ENCODE measurements at places on chromosomes 4 and X.

DNA sequence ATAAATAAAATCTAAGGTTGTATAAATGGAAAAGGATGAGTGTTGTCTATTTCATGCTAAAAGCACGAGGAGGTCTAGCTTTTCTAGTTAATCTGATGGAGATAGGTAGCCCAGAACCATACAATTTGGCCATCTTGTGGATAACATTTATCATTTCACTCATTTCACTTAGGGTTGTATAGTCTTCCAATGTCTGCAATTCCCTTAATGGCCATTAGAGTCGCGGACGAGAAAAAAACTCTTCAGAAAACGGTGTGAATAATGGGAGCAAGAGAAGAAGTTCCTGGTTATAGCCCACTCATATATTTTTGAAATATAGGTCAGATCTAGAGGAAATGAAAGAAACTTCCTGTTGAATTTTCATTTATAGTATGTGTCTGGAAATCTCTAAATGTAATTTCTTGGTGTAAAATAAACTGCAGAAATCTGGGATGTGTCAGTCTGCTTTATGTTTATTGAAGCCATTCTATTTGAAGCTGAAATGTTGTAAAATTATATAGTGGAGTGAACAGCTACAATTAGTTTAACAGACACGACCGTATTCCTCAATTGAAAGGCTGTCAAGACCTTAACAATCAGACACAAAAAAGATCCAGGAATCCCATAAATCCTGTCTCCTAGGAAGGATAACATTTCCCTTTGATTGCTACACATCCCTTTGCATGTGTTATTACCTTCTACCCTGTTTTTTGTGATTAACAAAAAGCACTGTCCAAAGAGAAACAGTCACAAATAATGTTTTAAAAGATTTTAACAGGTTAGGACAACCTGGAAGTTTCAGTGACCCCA is 47.7 kb upstream of the MGST2 start:
- no peak for DNase-seq

GRCh38 chr4:148053298-148054003 is 321.6 kb downstream of the ARHGAP10 start:
- DNase-seq = no peak

GRCh38 chrX:72025236-72025770 is 106.4 kb downstream of the RTL5 start:
- no peak for DNase-seq

DNA sequence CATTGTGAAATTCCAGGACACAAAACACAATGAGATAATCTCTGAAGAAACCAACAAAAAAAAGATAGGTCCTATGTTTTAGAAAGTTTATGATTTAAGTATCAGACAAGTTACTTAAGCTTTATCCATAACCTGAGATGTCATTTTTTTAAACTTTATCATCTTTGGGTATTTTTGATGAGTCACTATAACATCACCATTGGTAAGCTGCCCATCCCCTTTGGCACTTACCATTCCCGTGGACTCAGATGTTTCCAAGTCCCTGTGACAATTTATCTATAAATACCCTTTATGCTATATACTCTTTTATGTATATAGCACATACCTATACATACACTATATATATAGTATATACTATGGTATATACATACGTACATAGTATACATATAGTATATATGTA is 198.9 kb upstream of the GEMIN8 start:
- no peak for DNase-seq

GRCh38 chr4:186096681-186097165 is 7.8 kb upstream of the FAM149A start:
- no peak for DNase-seq

GRCh38 chr4:17288151-17288550 is 223.7 kb downstream of the QDPR start:
- DNase-seq = no peak

GRCh38 chr4:25725870-25726269 is 70.2 kb downstream of the SLC34A2 start:
- DNase-seq = no peak

DNA sequence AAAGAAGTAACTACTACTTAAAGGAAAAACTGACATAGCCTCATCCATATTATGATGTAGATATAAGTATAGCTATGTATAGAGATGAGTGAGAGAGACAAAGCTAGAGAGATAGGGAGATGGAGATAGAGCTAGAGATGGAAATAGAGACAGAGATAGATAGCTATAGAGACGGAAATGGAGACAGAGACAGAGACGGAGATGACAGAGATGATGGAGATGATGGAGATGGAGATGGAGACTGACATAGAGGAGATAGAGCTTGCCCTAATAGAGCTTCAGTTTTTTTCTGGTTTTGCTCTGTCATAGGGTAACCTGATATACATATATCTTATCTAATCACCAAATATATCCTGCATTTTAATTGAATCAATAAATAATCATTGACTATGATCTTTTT is 4.3 kb downstream of the EDNRA start:
- no peak for DNase-seq

DNA sequence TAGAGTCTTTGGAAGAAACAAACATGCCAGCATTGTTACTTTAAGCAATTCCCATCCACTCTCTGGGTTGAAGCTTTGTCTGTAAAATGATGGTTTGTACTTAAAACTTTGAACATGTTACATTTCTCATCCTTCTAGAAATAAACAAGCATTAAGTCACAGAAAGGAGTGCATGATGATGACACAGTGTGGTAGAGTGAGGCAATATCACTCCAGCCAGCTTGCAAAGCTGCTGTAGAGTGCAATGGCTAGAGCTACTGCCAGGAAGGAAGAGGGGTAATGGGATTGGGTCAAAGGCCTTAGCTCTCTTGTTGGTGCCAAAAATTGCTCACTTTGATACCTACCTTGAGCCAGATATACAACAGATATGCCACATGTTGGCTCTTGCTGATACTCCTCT is 12.3 kb upstream of the ENOX2 start:
- DNase-seq = peak; percentile 52

DNA sequence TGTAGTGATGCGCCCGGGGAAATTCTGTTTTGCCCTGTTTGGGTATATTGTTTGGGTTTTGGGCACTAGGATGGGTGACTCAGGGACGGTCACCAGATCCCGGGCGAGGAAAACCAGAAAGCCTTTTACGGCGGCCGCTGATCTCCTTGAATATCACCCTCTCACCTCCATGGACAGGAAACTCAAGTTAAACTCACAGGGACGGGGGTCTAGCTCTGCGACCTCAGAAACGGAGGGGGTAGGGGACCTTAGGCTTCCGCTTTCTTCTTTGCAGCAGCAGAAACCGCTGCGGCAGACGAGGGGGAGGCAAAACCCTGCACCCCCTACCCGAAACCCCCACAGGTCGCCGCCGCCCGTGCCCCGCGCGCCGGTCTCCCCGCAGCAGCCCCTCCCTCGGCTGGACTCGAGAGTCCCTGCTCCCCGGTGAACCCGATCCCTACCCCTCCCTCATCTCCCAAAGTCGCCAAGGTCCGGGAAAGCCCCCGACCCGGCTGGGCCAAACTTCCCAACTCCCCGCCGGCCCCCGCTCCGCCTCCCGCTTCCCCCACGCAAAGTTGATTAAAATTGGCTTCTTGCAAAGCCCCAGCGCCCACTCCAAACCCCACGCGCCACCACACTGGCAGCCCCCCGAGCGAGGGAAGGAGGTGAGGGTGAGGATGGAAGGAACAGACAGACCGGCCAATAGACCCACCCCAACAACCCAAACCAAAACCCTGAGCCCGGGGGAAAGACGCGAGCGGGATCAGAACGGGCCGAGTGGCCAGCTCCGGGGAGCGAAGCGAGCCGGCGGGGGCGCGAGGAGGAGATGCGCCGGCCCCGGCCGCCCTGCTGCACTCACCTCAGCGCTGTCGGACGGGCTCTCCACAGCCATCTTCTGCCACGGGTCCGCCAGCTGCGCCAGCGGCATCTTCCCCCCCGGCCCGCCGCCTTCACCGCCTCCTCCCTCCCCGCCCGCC is 705 bp downstream of the RPS6KA3 start:
- DNase-seq = peak; percentile 49

GRCh38 chrX:151239751-151240150 is 63.4 kb downstream of the GPR50 start:
- DNase-seq = no peak

- no peak for DNase-seq
These were observed 732 bp downstream of the NLGN4X start for GRCh38 chrX:6227935-6228334.

DNA sequence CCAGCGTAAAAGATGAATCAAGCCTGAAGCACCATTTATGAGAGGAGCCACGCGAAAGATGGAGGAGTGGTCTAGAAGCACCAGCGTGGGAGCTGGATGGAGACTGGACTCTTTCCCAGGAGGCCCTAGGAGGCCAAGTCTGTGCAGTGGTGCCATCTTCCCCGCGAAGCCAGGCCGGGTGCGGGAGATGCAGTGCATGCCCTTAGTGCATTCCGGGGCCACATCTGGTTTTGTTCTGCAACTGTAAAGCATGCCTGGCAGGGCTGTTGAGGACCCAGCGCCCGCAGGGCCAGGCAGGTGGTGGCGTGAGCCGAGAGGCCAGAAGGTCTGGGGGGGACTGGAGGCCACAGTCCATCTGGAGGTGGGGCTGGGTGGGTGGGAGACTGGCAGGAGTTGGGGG is 78.6 kb upstream of the ADRA2C start:
- no peak for DNase-seq

- DNase-seq = no peak
These were observed 27.1 kb upstream of the SLC25A6 start for GRCh38 chrX:1418901-1419544.

- DNase-seq = no peak
These were observed 114.0 kb upstream of the FTHL17 start for GRCh38 chrX:31185884-31186283.

DNA sequence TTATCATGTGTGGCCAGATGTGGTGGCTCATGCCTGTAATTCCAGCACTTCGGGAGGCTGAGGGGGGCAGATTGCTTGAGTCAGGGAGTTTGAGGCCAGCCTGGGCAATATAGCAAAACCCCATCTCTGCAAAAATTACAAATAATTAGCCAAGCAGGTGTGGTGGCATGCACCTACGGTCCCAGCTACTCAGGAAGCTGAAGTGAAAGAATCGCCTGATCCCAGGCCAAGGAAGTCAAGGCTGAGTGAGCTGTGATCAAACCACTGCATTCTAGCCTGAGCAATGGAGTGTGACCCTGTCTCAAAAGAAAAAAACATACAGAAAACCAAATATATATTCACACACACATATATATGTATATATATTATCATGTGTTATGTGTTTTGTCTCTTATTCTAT is 15.0 kb downstream of the APELA start:
- DNase-seq = no peak

DNA sequence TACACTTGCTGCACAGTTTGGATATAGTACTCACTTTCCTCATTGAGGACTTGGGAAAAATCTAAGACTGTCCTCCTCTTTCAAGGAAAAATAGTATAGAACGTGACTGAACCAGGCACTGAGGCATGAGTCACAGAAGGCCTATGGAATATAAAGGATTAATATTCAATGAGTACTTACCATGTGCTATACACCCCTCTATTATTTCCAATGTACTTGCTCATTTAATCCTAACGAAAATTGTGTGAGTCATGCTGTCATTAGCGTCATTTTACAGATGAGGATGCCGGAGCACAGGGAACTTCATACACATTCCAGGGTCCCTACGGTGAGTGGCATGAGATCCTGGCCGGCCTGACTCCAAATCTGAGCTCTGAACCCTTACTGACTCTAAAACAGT is 2136.2 kb upstream of the TENM3 start:
- DNase-seq = no peak

GRCh38 chr4:89023140-89023539 is 33.8 kb downstream of the FAM13A start:
- no peak for DNase-seq

DNA sequence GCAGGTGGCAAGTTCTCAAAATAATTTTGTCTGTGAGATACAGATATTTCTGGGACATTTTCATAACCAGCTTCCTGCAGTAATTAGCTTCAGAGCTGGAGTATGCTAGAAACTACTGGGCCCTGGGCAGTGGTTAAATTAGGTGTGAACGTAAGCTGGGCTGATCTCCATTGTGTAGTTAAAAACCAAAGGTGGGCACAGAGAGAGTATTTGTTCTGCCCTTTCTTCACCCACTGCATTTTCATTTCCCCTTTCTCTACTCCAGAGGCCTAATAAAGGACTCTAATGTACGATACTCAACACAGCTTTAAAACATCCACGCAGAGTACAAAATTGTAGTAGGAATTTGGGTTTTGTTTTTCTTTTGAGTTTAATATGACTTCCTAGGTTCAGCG is 252.7 kb downstream of the SPRY1 start:
- no peak for DNase-seq

GRCh38 chrX:5474282-5474681 is 754.4 kb downstream of the NLGN4X start:
- no peak for DNase-seq

DNA sequence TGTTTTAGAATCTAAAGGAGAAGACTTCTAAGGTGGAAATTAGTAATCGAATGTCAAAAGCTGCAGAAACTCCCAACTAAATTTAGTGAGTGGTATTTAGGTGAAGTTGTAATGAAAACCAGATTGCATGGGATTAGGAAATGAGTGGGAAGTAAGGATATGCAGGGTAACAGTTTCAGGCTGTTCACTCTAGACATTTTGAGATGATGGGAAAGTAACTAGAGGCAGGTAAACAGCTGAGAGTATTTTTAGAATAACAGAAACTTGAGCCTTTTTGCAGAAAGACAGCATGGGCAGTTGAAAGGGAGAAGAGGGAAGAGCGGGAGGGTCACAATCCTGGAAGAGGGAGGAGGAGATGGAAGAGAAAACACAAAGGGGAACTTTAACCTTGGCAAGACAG is 12.7 kb downstream of the SPRY1 start:
- DNase-seq = no peak

DNA sequence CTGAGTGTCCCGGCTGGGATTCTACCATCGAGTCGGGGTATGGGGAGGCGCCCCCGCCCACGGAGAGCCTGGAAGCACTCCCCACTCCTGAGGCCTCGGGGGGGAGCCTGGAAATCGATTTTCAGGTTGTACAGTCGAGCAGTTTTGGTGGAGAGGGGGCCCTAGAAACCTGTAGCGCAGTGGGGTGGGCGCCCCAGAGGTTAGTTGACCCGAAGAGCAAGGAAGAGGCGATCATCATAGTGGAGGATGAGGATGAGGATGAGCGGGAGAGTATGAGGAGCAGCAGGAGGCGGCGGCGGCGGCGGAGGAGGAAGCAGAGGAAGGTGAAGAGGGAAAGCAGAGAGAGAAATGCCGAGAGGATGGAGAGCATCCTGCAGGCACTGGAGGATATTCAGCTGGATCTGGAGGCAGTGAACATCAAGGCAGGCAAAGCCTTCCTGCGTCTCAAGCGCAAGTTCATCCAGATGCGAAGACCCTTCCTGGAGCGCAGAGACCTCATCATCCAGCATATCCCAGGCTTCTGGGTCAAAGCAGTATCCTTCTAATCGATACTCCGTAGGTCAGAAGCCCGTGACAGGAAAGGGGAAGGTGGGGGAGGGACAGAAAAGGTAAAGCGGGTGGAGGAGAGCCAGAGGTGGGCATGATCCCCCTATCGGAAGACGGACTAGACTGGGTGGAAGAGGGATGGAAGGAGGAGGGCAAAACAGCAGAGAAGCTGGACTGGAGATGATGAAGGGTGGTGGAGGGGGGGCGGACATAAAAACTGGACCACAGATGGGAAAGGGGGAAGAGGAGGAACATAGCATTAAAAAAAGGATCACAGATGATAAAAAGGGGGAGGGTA is 828 bp downstream of the TSPYL2 start:
- no peak for DNase-seq

- no peak for DNase-seq
These were observed 45.6 kb downstream of the GPC3 start for GRCh38 chrX:133939655-133940302.
